ENCODE measurements at places on chromosomes 11 and 22.

DNA sequence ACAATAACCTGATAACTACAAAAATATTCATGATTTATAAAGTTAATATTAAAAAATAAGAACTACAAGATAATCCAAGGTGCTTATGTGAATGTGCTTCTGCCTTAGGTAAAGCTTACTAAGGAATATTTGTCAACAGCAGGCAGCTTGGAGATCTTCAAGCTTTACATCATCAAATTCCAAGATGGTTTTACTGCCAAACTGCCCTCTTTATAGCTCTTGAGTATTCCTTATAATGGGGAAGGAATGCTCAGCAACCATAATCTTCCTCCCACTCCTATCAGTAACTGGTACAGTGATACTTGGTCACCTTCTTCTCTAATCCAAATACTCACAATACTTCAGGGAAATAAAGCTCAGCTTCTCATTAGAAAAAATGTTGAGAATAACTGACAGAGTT lies 30.1 kb downstream of the SBF2 start:
- DNase-seq: peak; percentile 84

- DNase-seq: peak; percentile 91
These were observed 661.5 kb downstream of the LRRC4C start for GRCh38 chr11:40797981-40798380.

DNA sequence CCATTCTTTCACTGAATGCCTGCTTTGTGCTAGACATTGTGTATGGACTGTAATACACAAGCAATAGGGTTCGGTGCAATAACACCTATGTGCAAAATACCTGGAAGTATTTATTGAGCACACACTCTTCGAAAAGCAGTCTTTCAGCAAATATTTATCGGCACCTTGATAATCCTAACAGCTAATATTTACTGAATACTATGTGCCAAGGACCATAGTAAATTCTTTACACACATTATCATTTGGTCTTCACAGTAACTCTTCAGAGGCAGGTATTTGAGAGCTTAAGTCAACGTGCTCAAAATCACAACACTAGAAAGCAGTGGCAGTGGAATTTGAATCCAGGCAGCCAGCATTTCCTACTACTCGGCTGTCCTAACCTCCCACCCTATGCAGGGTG lies 2.2 kb downstream of the B3GNT6 start:
- DNase-seq: no peak

DNA sequence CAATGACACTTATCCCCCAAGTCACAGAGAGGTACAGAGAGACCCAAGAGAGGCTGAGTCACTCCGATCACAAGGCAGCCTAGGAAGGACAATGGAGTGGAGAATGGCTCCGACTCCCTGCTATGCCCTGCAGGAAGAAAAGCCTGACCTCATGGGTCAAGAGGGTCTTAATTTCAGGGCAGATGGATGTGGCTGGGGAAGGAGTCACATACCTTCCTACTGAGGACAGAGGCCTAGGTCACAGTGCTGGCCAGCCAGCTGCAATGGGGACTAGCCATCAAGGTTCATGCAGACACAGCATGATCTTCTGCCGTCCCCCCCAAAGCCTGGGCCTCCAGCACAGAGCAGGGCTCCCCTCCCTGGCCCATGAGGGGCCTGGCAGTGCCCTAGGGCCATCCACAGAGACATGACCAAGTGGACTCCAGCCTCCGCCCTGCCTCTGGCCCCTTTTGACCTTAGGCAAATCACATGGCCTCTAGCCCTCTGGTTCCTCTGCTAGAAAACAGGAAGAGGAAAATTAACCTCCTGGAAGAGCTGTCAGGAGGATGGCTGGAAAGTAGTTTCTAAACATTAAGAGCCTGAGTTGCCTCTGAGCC lies 1.8 kb downstream of the ARRB1 start:
- no peak for DNase-seq

- DNase-seq: peak; percentile 64
These were observed 9.1 kb upstream of the OR10D3 start for GRCh38 chr11:124174001-124174583.

GRCh38 chr11:102260241-102260640 lies 57.0 kb upstream of the BIRC3 start:
- peak; percentile 84 for DNase-seq

DNA sequence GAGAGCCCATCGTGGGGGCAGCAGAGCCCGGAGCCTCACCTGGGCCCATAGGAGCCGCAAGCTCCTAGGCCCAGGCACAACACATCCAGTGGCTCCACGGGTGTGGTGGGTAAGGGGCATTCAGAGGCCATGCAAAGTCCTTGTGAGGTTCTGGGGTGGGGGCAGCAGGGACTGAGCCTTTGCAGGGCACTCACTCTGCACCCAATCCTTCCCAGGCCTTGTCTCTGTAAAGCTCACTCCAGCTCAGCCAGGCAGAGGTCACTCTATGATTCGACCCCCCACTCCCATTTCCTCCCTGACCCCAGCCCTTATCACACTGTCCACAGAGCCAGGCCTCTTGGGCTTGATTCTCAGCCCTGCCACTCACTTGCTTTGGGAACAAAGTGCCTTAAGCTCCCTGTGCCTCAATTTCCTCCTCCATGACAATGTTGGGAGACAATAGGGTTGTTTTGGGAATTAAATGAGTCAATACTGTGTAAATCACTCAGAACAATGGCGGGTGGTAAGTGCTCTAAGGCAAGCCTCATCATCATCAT lies 46.6 kb downstream of the LRRC32 start:
- no peak for DNase-seq

DNA sequence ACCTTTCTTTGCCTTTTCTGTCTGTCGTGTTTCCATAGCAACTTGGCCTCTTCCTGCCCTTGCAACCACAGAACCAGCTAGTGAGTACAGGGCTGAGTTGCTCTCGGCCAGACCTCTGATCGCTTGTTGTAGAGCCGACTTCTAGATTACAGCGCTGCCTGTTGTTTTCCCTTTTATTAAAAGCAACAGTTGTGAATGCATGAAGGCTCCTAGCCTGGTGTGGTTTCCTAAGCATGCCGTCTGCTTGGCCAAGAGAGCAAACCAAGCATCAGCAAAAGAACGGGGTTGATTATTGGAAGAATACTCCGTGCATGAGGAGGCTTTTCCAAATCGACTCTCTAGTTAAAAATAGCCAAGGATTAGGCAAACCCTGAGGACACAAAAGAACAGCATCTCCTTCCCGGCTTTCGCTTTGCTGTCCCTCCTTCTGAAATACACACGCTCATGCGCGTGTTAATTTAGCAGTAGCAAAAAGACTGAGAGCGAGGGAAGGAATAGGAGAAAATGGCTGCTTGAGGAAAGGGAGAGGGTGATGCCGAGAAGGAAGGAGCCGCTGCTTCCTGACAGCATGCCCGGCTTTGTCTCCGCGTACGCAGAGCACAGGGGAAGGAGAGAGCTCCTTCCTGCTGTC lies 71.5 kb upstream of the TTC12 start:
- DNase-seq: peak; percentile 63

DNA sequence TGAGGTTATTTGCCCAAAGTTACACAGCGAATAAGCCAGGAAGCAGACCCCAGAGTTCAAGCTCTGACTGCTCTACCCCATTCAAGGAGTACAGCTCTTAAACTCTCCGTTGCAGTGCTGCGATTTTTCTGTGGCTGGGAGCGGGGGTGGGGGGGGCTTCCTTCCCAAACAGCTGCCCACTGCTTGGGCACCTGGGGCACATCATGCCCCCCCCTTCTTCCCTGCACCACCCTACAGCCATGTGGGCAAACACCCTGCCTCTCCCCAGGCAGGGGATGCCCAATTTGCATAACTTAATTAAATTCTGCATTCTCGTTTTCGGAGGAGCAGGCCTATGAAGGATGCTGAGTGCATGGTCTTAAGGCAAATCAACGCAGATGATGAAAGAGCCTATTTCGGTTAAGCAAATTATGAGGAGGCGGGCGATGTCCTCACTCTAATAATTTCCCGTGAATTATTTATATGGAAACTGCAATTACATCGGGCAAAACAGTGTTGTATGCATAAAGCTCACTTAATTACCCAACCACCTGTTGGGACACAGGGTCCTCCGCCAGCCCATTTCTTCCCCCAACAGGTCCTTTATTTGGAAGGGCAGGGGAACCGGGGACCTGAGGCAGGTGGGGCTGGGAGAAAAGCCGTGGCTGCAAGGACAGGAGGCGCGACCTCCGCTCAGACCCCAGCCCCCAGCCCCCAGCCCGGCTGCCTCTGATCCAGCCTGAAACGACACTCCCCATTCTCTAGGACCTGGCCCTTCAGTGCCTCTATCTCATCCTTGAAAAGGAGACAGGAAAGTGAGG lies 610.5 kb downstream of the BUD13 start:
- DNase-seq: no peak

DNA sequence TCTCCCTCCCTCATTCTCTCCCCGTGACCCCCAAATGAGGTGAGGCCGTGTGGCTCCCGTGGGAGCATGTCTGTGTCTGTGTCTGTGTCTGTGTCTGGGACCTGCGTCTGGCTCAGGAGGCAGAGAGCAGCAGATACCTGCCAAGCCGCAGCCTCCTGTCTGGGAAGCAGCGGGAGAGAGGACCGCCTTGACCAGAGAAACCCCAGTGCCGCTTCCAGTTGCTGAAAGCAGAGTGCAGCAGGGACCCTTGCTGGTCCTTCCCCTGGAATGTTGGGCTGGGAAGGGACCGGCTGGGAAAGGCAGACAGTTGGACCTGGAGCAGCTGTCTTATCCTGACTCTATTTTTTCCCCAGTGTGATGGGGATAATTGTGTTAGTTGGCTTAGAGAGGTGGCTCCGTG lies 525 bp downstream of the CSDC2 start:
- DNase-seq: peak; percentile 35

DNA sequence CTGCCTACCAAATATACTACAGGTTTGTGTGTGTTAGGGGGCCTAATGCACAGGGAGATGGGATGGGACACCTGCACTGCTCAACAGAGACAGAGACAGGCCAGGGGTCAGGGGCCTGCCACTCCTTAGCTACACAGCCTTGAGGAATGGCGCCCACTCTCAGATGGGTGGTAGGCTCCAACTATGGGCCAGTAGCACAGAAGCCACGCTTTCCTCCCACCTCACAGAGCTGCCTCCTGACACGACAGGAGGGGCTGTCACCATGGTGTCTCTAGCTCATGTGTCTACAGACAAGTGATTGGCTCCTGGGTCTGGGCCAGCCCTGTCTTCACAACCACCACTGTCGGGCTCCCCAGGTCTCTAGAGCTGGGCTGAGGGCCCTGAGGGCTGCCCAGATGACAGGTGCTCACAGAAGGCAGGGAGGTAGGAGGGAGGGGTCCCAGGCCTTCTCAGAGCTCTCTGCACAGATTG lies 81.8 kb downstream of the DGCR2 start:
- DNase-seq: no peak

DNA sequence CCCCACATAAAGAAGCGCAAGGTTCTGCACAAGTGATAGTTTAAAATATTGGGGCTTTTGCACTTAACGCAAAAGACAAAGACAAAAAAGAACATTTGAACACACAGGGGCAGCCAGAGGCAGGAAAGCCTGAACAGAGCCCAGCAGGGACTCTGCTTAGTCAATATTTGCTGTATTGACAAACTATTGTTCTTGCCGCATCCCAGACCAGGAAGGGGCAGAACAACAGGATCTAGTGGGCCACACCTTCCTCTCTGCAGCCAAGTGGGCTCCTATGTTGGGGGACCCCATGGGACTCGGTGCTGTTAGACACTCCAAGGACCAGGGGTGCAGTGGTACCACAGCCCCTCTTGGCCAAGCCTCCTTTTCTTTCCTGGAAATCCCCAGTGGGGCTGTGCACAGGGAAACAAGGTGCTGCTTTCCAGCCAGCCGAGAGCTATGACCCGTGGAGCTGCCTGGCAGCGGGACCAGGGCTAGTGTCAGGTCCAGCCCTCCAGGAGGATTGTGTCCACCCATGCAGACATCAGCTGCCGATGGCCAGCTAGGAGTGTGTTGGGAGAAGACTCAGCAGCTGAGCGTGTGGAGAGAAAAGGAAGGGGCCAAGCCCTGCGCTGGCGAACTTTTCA lies 43.3 kb upstream of the ANO1 start:
- no peak for DNase-seq

DNA sequence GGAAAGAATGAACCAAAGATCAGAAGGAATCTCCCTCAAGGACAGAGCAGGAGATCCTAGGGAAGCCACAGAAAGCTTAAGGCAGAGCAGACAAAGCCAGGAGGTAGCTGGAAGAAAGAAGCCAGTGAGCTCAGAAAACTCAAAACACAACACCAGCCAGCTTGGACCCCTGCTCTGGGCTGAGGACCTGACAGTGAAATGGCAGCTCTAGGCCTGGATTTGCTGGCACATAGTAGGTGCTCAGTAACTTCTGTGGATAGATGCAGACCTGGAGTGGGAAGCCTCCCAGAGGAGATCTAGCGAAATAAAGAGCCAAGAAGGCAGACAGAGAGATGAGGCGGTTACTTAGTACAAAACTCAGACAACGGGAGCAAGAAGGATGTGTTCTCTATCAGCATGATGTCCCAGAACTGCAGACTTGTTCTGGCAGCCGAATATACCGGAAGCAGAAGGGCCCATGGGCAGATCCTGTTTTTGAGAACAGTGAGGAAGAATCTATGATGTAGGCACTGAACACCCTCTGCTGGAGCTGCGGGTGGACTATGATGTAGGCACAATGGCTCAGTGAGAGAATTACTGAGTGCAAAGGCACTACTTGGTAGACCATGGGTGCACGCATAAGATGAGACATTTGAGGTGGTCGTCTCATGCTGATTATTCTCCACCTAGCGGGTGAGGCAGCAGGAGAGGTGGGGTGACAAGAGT lies 4.8 kb downstream of the ROBO4 start:
- DNase-seq: no peak

DNA sequence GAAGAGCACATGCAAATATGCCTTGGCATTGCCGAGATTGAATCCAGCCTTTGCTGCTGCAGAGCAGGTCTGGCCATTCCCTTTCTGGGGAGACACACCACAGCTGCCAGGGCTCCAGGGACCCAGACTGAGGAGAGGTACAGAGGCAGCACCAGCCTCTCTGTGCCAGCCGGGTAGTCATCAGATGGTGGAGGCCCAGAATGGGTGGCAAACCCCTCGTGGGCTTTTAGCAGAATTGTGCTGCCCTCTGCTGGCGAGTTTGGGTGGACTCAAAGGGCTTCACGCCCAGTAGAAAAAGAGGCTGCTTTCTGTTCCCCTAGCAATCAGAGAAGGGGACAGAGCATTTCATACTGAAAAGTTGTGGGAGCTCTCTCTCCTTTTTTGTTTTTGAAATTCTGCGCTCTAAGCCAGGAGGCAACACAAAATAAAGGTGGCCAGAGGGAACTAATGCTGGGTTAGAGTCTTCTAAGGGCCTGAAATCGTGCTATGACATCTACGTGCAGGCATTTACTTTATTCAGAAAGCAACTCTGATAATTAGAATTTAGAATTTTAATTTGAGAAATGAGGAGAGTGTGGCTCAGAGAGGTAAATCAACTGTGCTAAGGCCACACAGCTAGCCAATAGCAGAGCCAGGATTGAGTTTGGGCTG lies 158.8 kb upstream of the NAV2 start:
- DNase-seq: peak; percentile 21

GRCh38 chr22:31750365-31751284 lies 693 bp upstream of the PRR14L start:
- DNase-seq: no peak

GRCh38 chr11:92227959-92228935 lies 3.6 kb downstream of the FAT3 start:
- DNase-seq: peak; percentile 20

Data from astrocyte (in vitro differentiated cells and primary cell).